ENCODE measurements at places on chromosomes 1 and 21.

GRCh38 chr21:44263768-44264167, 2.1 kb upstream of the DNMT3L start:
- DNase-seq = no peak

DNA sequence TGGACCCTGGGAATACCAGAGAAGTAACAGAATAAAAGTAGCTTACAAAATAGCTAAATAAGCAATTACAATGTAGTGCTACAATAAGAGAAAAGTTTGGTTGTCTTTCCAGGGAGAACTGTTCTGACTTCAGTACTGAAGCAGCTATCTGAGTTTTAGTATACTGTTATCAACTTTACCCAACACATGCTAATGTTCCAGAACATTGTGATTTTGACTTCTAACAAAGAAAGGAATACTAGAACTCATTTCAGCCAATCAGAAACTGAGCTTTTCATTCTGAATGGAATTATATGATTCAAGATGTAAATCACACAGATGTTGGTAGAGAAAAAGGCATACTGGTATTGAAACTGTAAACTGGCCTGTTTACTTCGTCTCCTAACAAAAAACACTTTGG, at the start of gene C1orf105:
C1orf105 (plus strand) TSS at position 301 of the 400 bp plus-strand sequence. CDS start 201 bp downstream, outside the sequence.
- DNase-seq = no peak

- peak; percentile 51 for DNase-seq
Measured at GRCh38 chr1:226708967-226709396, 30.1 kb downstream of the ITPKB start.

- DNase-seq = peak; percentile 64
Measured at GRCh38 chr1:234899041-234899729, 229.5 kb downstream of the TOMM20 start.

DNA sequence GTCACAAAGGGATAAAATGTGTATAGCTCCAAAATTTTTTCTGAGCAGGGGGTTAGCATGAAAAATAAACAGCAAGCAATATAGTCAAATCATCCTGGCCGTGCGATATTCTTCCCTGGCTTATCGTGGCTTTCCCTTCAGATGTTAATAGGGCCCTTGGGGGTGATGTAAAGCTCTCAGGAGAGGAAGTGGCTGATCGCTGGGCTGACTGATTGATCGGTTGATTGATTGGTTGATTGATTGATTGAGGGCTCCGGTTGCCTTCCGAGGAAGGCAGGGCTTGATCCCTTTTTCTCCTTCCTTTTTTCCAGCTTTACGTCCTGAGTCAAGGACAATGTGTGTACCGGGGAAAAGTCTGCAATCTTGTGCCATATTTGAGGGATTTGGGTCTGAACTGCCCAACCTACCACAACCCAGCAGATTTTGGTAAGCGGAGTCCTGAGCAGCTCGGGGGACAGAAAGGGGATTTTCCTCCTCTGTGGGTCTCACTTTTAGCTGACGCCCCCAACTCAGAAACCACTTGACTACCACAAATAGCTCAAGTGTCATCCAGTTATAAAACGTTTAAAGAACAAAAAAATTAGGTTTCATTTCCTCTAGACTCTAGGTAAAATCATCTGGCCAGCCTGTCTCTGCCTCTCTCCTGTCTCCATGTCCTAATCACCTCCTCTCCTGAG, 29.5 kb downstream of the TFF3 start:
- DNase-seq = no peak

DNA sequence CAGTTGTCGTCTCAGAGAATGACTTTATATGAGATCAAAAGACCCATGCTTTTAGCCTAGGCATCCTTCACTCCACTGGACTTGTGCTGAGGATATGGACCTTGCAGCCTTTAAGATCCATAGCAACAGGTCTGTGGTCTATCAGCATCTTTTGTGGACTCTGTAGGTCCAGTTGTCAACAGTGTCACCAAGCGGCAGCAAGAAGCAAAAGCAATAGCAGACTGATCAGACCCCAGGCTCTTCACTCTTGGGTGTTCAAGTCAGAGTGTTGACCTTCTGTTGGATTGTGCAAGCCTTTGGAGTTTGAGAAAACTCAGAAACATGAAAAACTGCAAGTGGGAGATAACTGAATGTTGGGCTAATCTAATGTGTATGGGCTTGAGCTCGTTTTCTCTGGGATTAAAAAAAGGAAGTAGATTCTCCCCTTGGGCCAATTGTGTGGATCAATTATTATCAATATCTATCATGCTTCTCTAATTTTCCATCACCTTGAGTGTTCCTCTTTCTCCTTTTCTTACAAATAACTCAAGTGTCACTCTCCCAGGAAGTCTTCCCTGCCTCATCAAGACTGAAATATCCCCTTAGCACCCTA, 144.2 kb downstream of the LYPLAL1 start:
- no peak for DNase-seq

- no peak for DNase-seq
Measured at GRCh38 chr1:161949548-161949947, 74.1 kb downstream of the OLFML2B start.

- DNase-seq = peak; percentile 32
Measured at GRCh38 chr1:89632657-89633247, at the start of gene LRRC8C. TSS of gene LRRC8C (plus strand) at chr1:89633120. CDS start at chr1:89686474, 53,354 bp downstream.

DNA sequence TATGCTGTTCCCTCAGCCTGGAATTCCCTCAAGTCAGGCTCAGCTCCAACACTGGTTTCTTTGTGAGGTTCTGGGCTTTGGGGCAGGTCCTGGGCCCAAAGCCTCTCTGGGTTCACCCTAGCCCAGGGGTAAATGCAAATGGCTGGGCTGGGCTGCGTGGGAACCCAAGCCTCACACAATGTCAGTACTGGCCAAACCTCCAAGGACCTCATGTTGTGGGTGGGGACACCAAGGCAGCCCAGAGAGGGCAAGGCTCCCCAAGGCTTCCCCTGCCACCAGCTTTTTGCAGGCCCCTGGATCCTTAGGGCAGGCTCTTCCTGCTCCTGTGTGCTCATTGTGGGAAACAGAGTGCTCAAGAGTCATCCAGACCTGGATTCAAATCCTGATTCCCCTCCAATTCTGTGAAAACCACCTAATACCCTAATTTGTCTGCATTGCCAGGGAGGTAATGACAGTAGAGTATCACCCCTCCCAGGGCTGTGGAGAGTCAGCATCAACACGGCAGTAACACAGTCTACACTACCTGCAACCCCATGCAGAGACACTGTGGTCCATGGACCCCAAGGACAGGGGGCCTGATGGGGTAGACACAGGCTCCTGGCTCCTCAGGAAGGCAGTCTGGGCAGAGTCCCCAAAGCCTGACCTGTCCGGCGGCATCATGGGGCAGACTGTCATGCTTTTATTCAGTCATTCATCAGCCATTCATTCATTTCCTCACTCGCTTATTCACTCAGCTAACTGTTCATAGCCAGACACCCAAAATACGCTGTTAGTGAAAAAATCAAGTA, 85.7 kb downstream of the DMRTB1 start:
- DNase-seq = no peak

- DNase-seq = no peak
Measured at GRCh38 chr1:71311376-71311775, 230.5 kb upstream of the ZRANB2 start.

GRCh38 chr21:39980241-39980820, 113.1 kb downstream of the PCP4 start:
- DNase-seq = no peak

All from cerebellum (tissue), 4 donors.